T1000 (cell line): ENCODE measurements at places on chromosomes 6 and 20.

DNA sequence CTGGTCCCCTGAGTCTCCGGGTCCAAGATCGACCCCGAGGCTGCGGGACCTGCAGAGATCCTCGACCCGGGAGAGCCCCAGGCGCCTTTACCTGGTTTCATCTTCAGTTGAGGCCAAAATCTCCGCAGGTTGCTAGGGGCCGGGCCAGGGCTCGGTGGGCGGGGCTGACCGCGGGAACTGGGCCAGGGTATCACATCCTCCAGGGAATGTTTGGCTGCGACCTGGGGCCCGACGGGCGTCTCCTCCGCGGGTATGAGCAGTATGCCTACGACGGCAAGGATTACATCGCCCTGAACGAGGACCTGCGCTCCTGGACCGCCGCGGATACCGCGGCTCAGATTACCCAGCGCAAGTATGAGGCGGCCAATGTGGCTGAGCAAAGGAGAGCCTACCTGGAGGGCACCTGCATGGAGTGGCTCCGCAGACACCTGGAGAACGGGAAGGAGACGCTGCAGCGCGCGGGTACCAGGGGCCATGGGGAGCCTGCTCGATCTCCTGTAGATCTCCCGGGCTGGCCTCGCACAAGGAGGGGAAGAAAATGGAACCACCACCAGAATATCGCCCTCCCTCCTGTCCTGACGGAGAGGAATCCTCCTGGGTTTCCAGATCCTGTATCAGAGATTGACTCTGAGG is 53.8 kb upstream of the POLR1H start:
- DNase-seq, result no peak

DNA sequence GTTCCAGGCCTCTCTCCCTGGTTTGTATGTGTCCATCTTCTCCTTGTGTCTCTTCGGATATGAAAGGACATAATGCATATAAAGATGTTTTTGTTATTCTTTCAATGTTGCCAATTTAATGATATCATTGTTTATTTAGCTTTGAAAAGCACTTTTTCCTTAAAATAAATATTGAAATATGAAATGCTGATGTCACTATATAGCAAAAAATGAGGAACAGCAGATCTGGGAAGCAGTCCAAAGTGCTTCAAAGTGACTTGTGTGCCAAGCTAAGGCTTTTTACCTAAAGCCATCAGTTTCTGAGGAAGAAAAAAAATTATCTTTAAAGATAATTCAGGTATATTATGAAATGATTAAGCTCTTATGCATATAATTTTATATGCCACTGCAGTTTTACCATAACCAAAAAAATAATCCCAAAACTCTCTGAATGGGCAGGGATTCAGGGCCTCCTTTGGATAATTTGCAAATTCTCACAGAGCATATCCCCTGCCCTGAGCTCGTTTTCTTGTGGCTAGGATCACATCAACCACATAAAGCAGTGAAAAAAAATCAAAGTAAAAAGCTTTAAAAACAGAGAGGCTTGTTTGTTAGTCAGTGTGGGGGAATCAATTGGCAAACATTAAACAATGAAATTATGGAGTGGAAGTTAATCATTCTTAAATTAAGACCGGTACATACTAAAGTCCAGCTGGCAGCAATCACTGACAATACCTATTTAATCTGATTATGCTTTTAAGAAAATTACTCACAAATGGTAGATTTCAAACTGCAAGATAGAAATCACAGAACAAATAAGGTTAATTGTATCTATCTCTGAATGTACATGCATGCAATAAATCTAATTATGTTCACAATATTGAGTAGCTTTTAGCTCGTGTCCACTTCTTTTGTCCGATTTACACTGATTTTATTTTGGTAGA is 1027.9 kb upstream of the ADGRB3 start:
- DNase-seq, result no peak

DNA sequence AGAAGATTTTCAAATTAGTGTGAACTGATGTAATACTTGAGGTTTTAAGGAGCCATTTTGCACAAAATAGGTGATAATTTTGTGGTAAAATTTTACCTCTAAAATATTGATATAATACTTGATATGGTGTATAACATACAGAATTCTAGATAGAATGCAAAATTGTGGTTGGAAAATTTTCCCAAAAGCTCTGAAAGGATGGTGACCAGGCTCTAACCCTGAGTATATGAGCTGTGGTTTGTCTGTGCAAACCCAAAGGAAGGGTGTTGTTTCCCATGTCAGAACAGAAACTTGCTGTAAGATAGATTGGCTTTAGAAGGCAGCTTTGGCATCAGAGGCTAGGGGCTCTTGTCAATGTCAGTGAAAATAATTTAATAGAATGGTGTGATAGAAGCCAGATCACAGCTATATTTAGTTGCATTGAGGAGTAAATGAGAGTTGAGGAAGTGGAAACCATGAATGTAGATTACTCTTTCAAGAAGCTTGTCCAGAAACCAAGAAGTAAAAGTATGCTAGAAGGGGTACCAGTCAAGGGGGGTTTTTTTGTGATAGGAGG is 257.7 kb downstream of the FARS2 start:
- no peak for DNase-seq

DNA sequence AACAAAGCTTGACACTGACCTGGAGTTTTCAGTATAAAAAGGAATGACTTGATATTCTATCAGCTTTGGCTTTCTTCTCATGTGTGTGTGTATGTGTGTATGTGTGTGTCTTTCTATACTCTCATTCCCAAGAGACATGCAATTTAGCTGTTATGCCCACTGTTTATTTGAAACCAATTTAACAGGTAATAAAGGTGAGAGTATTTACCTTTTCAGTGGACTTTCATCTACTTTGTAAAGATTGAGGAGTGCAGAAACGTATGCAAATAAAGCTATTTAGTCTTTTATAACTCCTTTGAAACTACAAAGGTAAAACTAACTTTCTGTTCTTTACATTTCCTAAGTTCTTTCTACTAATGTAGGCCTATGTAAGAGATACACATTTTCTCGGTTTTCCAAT is 103.5 kb upstream of the HS3ST5 start:
- DNase-seq, result no peak

GRCh38 chr6:108765495-108765894 is 82.7 kb upstream of the ARMC2 start:
- DNase-seq, result no peak

- DNase-seq, result no peak
Observed at GRCh38 chr6:74250161-74250818, 554.3 kb downstream of the CD109 start.

GRCh38 chr6:26520850-26521599 is 17.1 kb upstream of the HMGN4 start:
- peak; percentile 92 for DNase-seq

DNA sequence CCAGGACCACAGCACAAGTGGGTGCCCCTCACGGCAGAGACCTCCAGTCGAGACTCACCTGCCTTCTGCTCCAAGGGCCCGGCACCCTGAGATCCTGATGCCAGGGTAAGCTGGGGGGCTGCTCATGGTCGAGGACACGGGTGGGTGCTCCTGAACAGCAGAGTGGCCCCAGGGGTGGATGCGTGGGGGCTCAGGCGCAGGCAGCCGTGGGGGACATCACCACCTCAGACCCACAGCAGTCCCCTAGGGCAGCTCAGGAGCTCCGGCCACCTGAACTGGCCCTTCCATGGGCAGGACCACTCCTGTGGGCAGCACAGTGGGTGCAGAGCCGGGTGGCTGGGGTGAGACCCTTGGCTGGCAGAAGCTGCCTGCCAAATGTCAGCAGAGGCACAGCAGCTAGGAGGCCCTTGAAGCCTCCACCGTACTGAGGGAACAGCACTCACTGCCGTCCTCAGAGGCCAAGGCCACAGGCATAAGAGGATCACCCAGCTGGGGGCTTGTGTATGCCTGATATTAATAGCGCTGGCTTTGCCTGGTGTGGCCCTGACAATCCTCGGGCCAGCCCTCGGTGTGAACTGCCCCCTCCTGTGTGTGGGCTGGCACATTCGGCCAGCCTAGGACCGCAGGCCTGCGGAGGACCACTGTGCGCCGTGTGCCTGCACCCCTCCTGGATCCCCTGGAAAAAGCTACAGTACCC is 5.4 kb downstream of the UCKL1 start:
- no peak for DNase-seq

GRCh38 chr6:134372603-134373281 is 54.8 kb upstream of the SGK1 start:
- DNase-seq, result no peak
